ENCODE measurements at places on chromosomes 12 and 14.

- no peak for DNase-seq
Measured at GRCh38 chr12:59977779-59978178, 381.9 kb downstream of the SLC16A7 start.

- no peak for DNase-seq
Measured at GRCh38 chr14:88454886-88455285, 69.4 kb downstream of the SPATA7 start.

DNA sequence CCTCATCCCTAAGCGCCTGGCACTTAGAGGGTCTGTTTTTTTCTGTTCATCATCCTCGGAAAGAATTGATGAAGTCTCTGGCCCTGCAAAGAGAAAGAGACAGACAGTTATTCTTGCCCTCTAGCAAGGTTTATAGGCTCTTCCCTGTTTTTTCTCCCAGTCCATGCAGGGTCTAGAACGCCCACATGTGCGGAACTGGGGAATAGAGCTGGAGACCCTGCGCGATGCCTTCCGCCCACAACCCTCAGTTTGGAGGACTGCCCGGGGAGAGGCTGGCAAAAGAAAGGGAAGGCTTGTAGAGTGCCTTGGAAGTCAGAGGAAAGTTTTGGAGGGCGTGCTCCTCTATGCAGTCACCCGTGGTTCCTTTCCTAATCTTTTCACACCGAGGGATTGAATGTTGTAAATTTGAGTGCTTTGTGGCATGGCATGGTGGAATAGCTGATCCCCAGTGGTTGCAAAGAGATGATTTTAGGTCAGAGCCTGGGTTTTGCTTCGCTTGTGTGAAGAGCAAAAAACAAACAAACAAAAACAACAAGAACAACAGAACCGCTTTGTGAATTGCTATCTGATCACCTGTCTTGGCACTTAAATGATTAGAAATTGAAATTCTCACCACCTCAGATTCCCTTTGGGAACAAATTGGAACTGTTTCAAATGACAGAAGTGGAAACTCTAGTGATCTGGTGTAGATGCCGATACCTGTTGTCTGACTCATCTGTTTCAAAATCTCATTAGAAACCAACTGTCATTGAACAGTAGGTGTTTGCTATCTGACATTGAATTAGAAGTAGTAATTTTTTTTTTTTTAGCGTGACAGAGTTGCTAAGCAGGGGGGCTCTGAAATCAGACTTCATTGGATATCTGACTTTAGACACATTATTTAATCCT lies 947 bp downstream of the GAS2L3 start:
- DNase-seq, result no peak

GRCh38 chr14:33814010-33814409 lies 136.9 kb downstream of the EGLN3 start:
- DNase-seq, result no peak
